A172 (cell line): ENCODE measurements at places on chromosomes 6 and 20.

- no peak for DNase-seq
These were observed 133.2 kb upstream of the LY86 start for GRCh38 chr6:6455272-6455671.

- peak; percentile 6 for DNase-seq
These were observed 90.8 kb upstream of the OGFRL1 start for GRCh38 chr6:71197780-71198179.

DNA sequence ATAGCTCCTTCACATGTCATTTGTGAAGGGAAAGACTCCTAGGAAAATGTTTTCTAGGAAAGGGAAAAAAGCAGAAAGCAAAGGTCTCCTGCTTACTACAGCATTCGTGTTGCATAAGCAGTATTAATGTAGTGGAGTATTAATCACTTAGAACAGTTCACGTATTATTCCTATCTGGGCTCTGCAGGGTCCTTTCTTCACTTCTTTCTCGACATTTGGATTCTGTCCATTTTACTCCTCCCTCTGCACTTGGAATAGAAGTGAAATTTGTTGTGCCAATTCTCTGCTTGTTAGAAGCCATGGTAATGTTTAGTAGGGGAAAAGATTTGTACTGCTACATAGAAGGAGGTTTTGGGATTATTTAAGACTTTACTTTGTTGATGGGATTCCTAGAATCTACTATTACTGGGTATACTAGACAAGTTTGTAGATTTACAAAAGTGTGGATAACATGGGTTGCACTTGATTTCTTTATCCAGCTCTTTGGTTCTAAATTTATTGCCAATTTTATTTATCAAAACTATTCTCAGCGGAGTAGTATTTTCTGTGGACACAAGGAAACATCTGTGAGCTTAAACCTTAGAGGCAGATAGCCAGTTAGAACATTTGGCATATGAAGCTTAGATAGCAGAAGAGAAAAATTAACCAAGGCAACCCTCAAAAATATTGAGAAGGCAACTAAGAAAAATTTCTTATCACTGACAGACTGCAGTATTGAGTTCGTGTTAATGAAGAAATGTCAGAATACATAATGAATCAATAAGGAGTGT lies 108.4 kb upstream of the ESR1 start:
- DNase-seq = no peak

DNA sequence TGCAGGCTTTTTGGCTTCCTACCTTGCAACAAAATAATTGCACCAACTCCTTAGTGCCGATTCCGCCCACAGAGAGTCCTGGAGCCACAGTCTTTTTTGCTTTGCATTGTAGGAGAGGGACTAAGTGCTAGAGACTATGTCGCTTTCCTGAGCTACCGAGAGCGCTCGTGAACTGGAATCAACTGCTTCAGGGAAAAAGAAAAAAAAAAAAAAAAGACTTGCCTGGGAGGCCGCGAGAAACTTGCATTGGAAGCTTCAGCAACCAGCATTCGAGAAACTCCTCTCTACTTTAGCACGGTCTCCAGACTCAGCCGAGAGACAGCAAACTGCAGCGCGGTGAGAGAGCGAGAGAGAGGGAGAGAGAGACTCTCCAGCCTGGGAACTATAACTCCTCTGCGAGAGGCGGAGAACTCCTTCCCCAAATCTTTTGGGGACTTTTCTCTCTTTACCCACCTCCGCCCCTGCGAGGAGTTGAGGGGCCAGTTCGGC lies 420 bp downstream of the SOX4 start:
- DNase-seq = peak; percentile 35

DNA sequence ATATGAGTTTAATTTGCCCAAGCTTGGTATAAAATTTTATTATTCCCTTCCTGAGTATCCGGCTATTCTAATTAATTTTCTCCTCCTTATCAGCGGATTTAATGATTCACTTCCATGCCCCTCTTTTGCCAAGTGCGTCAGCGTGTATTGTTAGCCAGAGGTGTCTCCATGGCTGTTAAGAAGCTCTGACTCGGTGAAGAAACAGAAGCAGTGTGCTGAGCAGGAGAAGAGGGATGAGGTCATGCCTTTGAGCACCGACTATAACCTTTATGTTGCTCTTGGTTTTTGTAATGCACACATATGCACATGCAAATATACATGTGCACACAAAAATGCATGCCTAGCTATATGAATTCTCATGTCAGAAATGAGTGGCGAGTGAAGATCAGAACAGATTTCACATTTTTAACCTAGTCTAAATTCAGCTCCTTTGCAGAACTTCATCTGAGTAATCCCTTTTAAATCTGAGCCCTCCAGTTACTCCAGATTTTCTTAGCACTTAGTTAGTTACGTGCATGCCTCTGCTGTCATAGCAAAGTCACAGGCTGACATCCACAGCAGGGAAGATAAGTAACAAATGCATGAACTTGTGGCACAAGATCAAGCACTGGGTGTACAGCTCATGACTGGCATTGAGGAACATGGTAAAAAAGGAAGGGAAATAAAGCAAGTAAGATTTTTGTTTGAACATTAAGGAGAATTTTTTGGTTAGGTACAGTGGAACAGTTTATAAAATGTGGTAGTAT lies 24.3 kb downstream of the HTR1E start:
- no peak for DNase-seq

DNA sequence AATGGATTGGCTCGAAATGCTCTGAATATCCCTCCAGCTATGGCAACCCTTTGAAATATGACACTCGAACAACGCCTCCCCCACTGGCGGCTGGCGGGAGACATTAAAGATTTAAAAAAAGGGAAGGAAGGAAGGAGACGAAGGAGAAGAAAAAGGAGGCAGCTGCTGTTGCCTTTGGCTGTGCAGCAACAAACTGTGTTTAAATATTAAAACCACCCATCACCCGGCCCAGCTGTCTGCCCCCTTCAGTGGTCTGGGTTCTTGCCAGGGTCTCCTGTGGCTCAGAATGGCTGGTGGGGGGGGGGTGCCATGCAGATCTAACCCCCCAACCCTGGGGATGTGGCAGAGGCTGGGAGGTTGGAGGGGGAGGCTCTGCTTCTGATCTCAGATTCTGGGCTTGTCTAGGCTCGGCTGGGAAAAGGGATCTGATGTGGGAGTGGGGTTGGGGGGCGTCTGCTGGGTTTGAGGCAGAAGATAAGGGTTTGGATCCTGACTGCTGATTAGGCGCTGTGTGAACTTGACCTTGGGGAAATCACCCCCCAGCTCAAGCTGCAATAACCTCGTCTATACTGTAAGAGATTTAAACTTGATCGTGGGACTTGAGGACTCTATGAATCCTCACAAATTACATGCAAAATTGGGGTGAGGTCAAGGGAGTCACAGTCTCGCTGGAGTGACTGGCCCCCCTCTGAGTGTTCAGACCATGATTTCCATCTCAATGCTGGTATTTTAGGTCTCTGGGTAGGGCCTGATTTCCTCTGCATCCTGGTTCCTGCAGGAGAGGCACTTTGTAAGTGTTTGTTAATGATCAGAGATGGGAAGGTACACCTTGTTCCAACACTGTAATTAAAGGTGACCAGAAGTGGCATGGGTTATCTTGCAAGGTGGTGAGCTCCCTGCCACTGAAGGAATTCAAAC lies 40.3 kb upstream of the BLCAP start:
- DNase-seq = no peak

DNA sequence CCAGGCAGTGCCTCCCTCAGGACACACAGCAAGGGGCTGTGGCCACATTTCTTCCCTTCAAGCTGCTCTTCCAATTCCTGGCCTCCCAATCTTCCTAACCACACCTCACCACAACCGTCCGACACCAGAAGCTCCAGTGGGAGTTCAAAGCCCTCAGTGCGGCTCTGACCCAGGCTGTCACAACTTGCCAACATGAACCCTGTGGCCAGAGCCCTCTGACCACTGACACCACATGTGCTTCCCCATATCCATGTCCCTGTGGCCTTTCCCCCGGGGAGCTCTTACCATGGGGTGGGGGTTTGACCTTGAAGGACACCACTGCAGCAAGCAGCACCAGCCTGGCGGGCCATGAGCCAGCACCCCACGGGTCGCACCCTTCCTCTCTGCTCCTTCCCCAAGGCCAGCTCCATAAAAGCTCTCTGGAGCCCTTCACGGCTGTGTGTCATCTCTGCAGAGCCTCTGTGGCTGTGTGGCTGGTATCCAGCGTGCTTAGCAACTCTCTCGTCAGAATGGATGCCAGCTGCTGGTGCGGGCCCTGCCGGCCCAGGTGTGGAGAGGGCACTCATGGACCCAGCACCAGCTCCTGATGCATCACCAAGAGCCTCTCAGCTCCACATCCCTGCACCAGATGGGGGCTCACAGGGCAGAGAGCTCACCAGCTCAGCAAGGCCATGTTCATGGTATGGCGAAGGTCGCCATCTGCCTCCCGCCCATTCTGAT lies 106.1 kb downstream of the PSMB1 start:
- DNase-seq = no peak

GRCh38 chr6:30705620-30706019 lies 11.5 kb downstream of the MDC1 start:
- DNase-seq = no peak

DNA sequence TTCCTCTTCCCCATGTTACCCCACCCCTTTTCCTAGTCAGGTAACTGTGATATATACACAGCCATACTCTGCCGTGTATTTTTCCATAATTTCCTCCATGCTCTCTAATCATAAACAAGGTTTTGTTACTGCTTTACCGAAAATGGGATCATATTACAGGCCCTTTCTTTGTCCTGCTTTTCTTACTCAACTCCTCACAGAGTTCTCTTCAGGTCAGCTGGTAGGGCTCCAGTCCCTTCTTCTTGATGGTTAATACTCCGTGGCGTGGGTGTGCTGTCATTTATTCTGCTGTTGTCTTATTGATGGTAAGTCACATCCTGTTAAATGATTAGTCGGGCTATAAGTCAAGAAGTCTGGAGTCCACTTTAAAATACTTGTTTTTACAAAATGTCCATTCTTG lies 24.9 kb upstream of the PI16 start:
- DNase-seq = no peak

DNA sequence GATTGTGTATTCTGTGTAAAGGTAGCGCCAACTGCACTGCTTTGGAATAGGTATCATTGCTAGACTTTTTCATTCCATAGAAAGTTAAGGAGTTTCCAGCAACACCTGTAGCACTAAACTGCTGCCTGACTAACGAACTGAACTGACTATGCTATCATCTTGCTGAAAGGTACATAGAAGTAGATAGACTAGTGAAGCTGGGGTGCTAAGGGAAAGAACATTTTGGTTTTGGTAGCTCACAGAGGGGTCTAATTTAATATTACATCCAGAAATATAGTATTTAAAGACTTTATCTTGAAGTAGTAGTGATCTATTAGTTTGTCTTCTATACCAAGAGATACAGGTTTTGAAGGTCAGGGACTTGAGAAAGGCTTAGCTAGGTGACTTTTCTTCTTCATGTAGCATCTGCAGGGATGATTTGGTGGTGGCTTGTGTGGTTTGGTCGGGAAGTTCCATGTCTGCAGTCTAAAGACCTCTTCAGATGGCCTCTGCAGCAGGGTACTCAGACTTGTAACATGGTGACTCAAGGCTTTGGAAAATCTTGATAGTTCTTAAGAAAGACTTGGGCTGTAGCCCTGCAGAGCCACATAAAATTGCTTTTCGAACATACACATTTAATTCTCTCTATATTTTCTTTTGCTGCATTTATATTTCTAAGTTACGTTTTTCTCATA lies 10.2 kb downstream of the SENP6 start:
- DNase-seq = no peak

DNA sequence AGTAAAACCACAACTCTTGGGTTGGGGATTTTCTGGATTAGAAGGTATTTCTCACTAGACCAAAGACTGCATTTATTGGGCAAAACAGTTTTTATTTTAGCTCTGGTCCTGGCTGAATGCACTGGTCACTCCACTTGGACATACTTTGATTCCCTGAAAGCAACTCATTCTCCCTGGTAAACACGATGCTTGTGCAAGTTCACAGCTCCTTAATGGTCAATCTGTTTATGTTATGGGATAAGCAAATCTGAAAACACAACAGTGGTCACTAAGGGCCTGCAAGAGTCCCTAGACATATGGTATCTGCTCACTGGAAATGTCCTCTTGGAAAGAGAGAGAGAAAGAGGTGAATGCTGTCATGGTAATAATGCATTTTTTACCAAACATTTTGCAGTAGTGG lies 559.8 kb downstream of the CDH26 start:
- no peak for DNase-seq

DNA sequence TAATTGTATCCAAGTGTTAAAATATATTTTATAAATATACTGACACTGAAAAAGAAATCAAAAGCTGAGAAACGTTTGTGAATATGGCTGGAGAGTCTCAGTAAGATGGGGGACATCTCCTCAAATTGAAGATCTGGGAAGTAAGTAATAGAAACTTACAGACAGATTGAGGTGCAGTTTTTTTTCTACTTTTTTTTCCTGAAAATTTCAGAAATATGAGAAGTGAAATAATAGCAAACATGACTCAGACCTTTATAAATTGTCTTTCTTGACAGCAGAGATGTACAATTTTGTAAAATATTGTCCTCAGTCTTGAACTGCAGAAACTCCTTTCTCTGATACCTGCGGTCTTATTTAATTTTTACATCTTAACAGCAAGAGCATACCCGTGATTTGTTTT lies 347.1 kb downstream of the UTRN start:
- no peak for DNase-seq

DNA sequence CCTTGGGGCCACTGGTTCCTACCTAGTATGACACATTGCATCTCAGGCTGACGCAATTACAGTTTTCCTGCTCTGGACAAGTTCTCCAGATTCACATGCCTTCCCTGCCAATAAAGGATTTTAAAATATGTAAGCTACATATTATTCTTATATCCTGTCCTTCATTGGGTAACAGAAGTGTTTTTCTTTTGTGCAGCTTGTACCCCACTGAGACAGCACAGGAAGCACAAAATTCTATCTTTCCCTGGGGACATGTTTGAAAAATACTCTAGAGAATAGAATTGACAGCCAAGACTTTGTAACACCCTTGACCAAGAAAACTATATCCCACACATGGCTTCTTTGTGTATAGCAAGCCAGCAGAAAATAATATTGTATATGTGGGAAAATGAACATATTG lies 456.8 kb downstream of the MAFB start:
- no peak for DNase-seq

DNA sequence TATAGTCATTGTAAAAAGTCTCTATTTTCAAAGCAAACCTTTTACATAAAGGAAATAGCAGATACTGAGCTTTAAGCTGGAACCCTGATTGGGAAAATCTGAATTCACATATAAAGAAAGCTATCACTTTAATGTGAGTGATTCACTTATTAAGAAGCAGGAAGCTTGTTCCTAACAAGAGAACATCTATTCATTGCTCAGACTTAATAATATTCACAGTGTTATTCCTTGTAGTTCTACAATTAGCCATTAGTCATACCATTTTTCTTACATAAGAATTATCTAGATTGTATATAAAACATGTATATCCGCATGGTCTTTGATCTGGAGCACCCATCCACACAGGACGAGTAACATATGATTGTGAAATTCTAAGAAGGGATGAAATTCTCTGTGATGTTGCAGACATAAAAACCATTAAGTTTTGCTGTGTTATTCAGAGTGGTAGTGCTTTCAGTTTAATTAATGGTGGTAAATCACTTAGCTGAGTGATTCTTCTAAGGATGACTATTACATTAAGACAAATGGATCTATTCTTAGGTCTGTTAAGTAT lies 71.1 kb upstream of the FOXQ1 start:
- no peak for DNase-seq

GRCh38 chr6:35490821-35491557 lies 5.9 kb downstream of the TEAD3 start:
- DNase-seq = no peak
